ENCODE measurements at places on chromosomes 1 and 21.
A peak's percentile ranks its signal among the peaks of the same experiment; 100 is the strongest.

DNA sequence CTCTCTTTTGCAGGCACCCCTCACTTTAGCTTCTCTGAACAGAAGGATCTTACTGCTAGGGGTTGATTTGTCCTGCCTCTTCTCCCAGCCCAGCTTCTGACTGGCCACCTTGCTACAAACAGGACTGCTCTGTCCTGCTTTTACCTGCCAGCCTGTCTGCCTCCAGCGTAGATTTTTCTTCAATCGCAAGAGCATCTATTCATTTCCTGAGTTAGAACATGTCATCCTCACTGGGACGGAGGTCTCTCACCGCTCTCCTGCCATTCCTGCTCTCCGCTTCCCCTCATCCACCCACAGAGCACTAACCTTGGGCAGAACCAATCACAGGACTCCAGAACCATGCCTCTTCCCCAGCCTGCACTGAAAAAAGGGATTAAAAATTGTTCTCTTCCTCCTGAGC lies 3.5 kb upstream of the ATP1B1 start:
- no peak for DNase-seq

DNA sequence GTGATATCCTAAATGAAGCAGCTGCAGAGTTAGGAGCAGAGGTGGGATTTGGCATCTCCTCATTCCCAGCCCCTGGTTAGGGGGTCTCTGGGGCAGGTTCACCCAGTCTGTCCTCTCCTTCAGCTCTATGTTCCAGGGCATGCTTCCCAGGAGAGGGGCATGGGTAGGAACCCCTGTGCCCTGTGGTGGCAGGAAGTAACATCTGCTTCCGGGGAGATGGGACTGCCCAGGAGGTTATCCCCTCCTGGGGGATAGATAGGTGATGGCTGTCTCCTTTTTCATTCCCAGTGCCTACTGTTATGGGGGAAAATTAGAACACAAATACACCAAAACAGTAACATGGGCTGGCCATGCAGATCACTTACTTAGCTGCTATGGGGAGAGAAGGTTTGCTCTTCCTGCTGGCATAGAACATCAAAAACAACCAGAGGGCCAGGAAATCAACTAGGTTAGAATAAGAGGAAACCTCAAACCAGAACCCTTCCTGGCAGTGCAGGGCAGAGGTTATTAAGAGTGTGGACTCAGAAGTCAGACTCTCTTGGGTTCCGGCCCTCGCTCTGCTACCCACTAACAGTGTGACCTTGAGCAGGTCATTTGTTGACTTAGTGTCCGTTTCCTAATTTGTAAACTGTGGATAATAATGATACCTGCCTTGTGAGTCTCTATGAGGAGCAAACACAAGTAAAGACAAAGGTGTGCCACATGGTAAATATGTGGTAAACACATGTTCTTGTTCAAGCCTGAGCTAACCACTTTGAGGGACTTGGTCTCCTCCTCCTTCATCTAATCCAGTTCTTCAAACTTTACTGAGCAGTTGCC lies 157.8 kb upstream of the JUN start:
- peak; percentile 54 for DNase-seq

DNA sequence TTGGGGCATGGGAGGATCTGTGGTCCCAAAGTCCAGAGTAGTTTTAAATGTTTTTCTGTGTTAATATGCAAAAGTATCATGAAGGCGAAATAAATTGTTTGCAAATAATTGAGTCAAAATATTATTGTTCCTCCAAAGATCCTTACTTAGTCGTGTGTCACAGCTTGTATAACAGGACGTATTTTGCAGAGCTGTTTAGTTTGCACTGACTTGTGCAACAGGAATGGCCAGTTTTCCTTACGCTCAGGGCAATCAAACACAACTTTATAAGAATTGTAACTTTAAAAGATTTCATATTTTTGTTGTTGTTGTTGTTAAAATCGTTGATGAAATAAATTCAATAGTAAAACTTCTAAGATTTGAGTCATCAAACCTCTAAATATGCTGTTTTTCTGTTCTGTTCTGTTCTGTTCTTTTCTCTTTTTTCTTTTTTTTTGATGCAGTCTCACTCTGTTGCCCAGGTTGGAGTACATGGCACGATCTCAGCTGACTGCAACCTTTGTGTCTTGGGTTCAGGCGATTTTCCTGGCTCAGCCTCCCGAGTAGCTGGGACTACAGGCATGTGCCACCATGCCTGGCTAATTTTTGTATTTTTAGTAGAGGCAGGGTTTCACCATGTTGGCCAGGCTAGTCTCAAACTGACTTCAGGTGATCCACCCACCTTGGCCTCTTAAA lies 60.6 kb downstream of the UCK2 start:
- DNase-seq = no peak

GRCh38 chr1:9294910-9295636 lies 2.4 kb downstream of the SPSB1 start:
- DNase-seq = peak; percentile 12

DNA sequence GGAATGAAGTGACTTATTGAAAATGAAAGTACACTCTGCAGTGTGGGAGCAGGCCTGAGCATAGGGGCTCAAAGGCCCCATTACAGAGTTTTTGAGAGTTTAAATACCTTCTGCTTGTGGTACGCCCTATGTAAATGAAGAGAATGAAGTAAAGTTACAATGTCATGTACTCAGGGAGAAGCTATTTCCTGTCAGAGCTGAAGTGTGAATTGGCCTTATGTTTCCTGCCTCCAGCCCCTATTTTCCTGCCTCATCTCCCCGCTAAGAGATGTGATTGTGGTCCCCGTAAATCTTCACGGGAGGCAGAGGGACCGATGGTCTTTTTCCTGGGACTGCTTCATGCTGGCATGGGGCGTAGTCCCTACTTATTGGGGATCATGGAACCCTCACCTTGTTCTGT lies 2.5 kb upstream of the ZNF683 start:
- no peak for DNase-seq

DNA sequence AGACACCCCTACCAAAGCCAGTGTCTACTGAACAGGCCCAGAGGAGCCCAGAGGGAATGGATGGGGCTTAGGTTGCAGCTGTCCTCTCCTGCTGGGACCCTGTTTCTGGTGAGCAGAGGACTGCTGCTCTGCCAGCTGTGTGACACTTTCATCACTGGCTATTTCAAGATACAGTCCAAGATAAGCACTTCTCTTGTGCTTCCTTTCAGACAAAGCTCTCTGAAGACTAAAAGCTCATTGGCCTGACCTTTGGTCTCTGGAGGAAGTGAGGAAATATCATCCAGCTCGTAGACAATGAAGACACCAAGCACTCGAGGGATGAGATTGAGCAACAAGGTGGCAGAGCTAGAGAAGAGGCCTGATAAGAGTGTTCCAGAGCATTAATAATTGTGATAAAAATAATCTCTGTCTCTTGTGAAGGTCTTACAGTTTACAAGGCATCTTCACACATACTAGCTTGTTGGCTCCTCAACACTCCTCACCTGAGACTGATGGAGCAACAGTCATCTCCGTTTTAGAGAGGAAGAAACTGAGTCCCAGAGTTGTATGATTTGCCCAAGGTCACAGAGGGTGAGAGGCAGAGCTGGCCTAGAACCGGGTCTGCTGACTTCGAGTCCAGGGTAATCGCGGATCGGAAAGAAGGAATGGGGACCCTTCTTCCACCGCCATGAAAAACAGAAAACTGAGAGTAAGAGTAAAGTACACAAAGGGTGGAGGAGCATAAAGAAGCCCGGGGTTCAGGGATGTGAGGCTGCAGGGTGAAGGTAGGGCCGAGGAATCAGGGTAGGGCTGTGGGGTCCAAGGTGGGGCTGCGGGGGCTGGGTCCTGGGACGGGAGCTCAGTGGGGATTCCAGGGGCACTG lies 666 bp downstream of the PAFAH2 start:
- DNase-seq = peak; percentile 26

DNA sequence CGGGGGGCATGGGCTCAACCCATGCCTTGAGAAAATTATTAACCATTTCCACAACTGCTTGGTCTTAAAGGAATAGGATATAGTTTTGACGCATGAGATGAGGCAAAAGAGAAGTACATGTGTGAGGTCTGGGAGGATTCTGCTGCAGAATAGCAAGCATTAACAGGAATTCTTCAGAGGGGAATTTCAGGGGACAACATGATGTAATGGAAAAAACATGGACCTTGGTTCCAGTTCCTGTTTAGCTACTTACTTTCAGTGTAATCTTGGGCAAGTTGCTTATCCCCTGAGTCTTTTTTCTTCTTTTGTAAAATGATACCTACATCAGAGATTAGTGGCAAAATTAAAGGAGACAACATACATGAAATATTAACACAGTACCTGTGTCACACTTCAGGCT lies 85.6 kb downstream of the PRRX1 start:
- DNase-seq = no peak
